ENCODE measurements at places on chromosomes 4 and X. TPM values are rescaled to one million over a fixed set of nuclear protein-coding genes. Genes with fewer than 3 reads are reported as not detected.

GRCh38 chr4:185695743-185696142, 116.3 kb downstream of the SORBS2 start:
- no peaks in the 10 kb centered on the region for H3K4me1 ChIP-seq
- no peaks in the 10 kb centered on the region for H3K36me3 ChIP-seq
- H3K27ac ChIP-seq = no peak overlapping the region
- no peaks in the 10 kb centered on the region for H3K27me3 ChIP-seq

- H3K36me3 ChIP-seq = peaks cover 4% of the 10 kb centered on the region
- H3K27me3 ChIP-seq = peaks cover 77% of the 10 kb centered on the region
- peak overlapping the region; percentile 67 for H3K27ac ChIP-seq
These were observed 752 bp downstream of the SEPTIN11 start for GRCh38 chr4:76950052-76950955.

DNA sequence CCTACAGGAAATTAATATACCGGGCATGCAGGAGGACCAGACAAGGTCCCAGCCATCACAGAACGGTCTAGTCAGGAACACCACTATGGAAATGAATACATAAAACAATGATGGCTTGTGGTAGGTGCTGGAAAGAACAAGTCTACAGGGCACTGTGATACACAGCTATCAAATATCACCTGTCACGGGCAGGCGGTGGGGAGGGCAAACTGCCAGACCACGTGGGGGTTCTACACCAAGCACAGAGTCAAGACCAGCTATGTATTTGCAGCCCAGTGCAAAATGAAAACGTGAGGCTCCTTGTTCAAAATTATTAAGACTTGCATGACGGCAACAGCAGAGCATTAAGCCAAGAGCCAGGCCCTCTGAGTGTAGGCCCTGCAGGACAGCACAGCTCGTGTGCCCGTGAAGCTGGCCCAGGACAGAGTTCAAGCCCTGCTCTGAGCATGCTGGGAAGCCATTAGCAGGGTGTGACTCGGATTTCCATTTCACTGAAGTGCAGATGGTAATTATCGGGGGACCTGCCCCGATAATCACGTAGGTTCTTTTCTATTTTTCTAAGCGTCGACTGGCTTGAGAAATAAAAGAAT, 83.6 kb downstream of the JAKMIP1 start:
- DNase-seq = no peak
- no peak overlapping the region for H3K4me3 ChIP-seq
- H3K4me1 ChIP-seq = peaks cover 38% of the 10 kb centered on the region
- H3K27ac ChIP-seq = no peak overlapping the region

DNA sequence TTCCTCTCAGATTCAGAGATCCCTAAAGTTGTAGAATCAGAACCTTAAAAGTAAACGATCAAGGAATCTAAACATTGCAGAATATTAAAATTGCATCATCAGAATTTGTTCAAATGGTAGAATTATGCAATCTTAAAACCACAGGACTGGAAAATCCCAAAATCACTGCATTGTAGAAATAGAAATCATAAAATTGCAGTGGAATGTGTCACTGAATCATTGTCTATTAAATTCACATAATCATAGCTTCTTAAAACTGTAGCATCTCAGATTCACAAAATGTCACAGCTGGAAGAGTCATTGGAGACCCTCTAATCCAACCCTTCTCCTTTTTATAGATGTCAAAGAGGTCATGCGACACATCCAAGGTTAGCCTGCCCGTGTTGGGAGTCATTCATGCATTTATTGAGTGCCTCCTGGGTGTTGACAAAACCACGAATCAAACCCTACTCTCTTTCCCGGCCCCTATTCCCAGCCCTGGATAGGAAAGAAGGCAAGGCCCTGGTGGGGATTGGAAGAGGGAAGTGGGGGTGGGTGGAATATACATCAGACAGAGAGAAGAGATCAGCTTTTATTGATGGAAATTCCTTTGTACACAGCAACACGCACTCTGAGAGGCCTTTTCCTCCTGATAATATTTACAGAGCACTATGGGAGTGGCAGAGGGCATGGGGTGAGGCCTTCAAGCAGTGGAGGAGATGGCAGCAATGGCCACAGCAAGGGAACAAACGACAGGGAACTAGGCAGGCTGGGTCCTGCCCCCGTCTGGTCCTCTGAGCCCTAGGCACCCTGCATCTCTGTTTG, 15.4 kb downstream of the IQSEC2 start:
- DNase-seq = no peak
- no peak overlapping the region for H3K4me3 ChIP-seq
- no peaks in the 10 kb centered on the region for H3K36me3 ChIP-seq
- peaks cover 2% of the 10 kb centered on the region for H3K27me3 ChIP-seq
- peaks cover 28% of the 10 kb centered on the region for H3K4me1 ChIP-seq

Gene HELT
- total RNA-seq = not detected

GRCh38 chr4:122666527-122667245, 45.8 kb upstream of the IL21 start:
- peak overlapping the region; percentile 74 for H3K27ac ChIP-seq
- DNase-seq = no peak
- H3K36me3 ChIP-seq = peaks cover 5% of the 10 kb centered on the region
- peak overlapping the region; percentile 69 for H3K4me3 ChIP-seq
- H3K27me3 ChIP-seq = no peaks in the 10 kb centered on the region
- H3K4me1 ChIP-seq = peaks cover 88% of the 10 kb centered on the region

DNA sequence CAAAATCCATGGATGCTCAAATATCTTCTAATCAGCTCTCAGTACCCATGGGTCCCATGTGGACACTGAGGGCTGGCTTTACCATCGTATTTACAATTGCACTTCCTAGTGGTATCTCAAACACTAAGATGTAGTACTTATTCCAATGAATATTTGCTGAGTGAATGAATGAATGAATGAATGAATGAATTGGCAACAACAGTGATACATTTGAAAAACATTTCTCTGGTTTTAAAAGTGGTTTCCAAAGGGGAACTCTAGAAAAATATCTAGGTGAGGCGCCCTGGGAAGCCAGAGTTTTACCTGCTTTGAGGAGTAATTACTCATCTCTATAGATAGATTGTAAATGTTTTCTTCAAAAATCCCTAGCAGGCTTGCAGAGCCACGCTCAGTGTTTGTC, 76.6 kb downstream of the CYTL1 start:
- H3K27me3 ChIP-seq = no peaks in the 10 kb centered on the region
- no peak overlapping the region for H3K27ac ChIP-seq
- no peaks in the 10 kb centered on the region for H3K4me1 ChIP-seq
- H3K4me3 ChIP-seq = no peak overlapping the region
- no peak for DNase-seq
- no peaks in the 10 kb centered on the region for H3K36me3 ChIP-seq

Gene MID1IP1
- 106 TPM for total RNA-seq

DNA sequence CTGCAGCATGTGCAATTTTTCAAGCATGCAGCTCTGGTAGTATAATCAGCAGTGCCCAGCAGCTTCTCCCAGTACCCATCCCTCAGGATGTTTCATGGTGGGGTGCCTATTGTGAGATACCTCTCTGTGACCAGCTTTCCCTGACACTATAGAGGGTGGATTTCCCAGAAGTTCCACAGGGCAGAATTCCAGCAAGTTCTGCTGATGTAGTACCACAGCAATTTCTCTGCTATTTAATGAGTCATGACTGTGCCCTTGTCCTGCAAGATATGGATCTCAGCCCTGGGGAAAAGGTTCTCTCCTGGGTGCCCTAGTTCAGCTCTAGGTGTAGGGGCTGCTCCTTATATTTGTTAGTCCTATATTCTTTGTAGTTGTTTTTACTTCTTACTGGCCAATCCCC, 174.8 kb downstream of the ENOX2 start:
- no peak overlapping the region for H3K4me3 ChIP-seq
- H3K27ac ChIP-seq = no peak overlapping the region
- H3K36me3 ChIP-seq = no peaks in the 10 kb centered on the region
- H3K4me1 ChIP-seq = no peaks in the 10 kb centered on the region
- H3K27me3 ChIP-seq = no peaks in the 10 kb centered on the region

DNA sequence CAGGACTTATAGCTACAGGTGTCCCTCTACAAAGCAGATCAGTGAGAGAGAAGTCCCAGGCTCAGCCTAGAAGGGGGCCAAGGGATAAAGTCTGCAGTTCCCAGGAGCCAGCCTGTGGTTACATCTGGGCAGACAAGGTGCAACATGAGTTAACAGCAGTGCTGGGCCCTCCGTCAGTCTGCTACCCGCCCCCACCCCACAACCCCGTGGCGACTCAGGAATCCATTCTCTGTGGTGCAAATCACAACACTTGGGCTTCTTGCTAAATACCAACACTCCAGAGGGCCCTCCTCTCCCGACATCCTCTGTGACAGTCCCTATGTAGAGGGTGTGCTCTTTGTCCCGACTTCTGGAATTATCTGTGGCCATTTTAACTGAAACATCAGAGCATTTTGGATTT, 13.8 kb downstream of the GPM6B start:
- H3K4me1 ChIP-seq = no peaks in the 10 kb centered on the region
- H3K36me3 ChIP-seq = no peaks in the 10 kb centered on the region
- no peak overlapping the region for H3K27ac ChIP-seq
- no peak overlapping the region for H3K4me3 ChIP-seq

- no peaks in the 10 kb centered on the region for H3K27me3 ChIP-seq
- peaks cover 55% of the 10 kb centered on the region for H3K4me1 ChIP-seq
- peaks cover 9% of the 10 kb centered on the region for H3K36me3 ChIP-seq
- H3K27ac ChIP-seq = peak overlapping the region; percentile 83
These were observed 227.7 kb downstream of the BCOR start for GRCh38 chrX:39869846-39870601.

- no peak for DNase-seq
- no peak overlapping the region for H3K4me3 ChIP-seq
- no peak overlapping the region for H3K27ac ChIP-seq
- no peaks in the 10 kb centered on the region for H3K36me3 ChIP-seq
These were observed 9.3 kb upstream of the PRMT9 start for GRCh38 chr4:147693218-147693617.

GRCh38 chr4:16721613-16722291, 176.7 kb downstream of the LDB2 start:
- no peak overlapping the region for H3K27ac ChIP-seq
- H3K36me3 ChIP-seq = no peaks in the 10 kb centered on the region
- no peak for DNase-seq
- H3K4me3 ChIP-seq = no peak overlapping the region
- no peaks in the 10 kb centered on the region for H3K27me3 ChIP-seq
- no peaks in the 10 kb centered on the region for H3K4me1 ChIP-seq

- no peak for DNase-seq
- no peak overlapping the region for H3K4me3 ChIP-seq
- no peaks in the 10 kb centered on the region for H3K27me3 ChIP-seq
- H3K4me1 ChIP-seq = no peaks in the 10 kb centered on the region
These were observed 726.4 kb upstream of the MAGEB2 start for GRCh38 chrX:29488919-29489318.

Gene SLC25A53
- 4.3 TPM for total RNA-seq

GRCh38 chr4:134935320-134935719, 733.7 kb upstream of the PABPC4L start:
- H3K27me3 ChIP-seq = no peaks in the 10 kb centered on the region
- H3K36me3 ChIP-seq = no peaks in the 10 kb centered on the region
- H3K4me1 ChIP-seq = no peaks in the 10 kb centered on the region
- H3K27ac ChIP-seq = no peak overlapping the region
- DNase-seq = no peak

All from activated T-helper 1 cell treated with anti-CD3 and anti-CD28 coated beads, Interleukin-12 subunit alpha, Interleukin-12 subunit beta, Interleukin-2, Interleukin-4 antibody, amounts not matched to agents 30 ng/mL and 10 ng/mL and 1 ng/mL, durations not matched to agents 14 hours and 24 hours and 36 hours (primary cell).